Foreskin keratinocyte (primary cell): ENCODE measurements at places on chromosomes 2 and 18. TPM values are rescaled to one million over a fixed set of nuclear protein-coding genes. Genes with fewer than 3 reads are reported as not detected.

The ADGRF3 gene
- not detected in 2 replicates for polyA plus RNA-seq

GRCh38 chr2:180507028-180507427 is 473.4 kb upstream of the UBE2E3 start:
- no peak for DNase-seq

The PSME4 gene
- polyA plus RNA-seq, result 47.3 and 51.8 TPM in 2 replicates

The GPR35 gene
- polyA plus RNA-seq, result 0.03 and 0.07 TPM in 2 replicates

- no peak for DNase-seq
These were observed 670.0 kb upstream of the PKDCC start for GRCh38 chr2:41377837-41378236.
